Breast epithelium (tissue), 4 donors: ENCODE measurements at places on chromosomes 16 and 17.

- no peak for DNase-seq
These were observed 14.6 kb downstream of the STH start for GRCh38 chr17:46013502-46014165.

DNA sequence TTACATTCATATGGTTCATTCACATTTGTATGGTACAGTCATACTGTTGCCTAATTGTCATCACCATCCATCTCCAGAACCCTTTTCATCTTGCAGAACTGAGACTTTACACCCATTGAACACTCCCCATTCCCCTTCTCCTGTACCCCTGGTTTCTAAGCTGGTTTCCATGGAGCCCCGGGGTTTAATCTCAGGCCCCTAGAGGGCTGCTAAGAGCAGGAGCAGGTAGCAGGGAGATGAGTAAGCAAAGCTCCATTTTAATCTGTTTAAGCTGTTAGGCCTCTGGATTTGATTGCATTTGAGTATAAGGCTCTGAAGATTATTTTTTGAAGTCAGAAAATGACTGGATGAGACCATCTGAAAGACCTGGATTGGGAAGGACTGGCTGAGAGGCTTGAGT, 68.5 kb upstream of the RPL38 start:
- no peak for DNase-seq

GRCh38 chr17:28946239-28946638, 5.1 kb downstream of the PHF12 start:
- no peak for DNase-seq

- DNase-seq: no peak
These were observed 160.9 kb upstream of the CDH5 start for GRCh38 chr16:66205287-66206231.

DNA sequence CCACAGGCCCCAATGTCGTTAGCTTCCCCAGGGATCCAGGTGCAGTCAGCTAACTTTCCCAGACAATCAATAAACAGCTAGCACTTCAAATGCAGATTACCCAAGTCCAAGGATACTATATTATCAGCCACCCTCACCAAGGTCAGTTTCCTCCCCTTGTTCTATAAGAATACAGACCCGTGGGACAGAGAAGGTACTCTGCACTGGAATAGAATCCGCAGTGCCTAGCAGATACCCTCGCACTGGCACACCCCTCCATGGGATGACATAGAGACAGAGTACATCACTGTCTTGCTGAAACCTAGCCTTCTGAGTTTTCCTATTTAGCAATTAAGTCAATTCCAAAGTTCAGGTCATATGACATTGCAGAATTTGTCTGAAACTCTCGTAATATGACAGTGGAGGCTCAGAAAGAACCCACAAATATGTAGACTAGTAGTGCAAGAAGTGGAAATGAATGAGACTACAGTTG, 40.0 kb upstream of the ABCA10 start:
- no peak for DNase-seq
